ENCODE measurements at places on chromosomes 1 and 21. TPM values are rescaled to one million over a fixed set of nuclear protein-coding genes. Genes with fewer than 3 reads are reported as not detected.

DNA sequence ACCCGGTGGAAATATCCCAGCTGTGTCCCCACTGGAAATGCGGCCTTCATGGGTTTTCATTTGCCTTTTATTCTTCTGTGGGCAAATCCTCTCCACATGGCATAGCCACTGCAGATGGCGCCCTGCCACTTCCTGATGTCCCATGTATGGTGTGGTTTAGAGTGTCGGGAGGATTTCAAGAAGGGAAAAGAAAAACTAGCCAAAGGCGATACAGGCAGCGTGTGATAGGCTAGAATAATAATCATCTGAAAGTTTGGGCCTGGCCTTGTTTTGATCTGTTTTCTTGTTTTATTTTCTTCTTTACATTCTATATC, 123.6 kb downstream of the PEX14 start:
- DNase-seq = peak; percentile 27

DNA sequence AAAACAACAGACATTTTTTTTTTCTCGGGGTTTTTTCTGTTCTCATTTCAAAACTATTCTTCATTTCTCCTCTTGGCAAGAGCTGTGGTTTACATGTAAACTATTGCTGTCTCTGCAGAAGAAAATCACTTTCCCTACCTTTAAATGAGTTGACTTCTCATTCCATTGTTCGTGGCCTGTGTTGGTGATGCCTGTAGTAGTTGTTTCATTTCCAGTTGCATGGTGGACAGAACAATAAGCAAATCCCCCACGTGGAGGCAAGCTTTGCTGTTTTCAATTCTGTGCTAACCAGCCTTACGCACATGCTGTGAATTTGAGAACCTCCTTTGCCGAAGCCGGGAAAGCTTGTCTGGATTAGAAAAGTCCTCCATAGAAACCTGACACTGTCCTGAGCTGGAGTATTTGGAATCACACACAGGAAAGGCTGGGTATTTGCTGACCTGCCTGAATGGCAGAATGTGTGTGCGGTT, 26.2 kb upstream of the MAP3K7CL start:
- no peak for DNase-seq

DNA sequence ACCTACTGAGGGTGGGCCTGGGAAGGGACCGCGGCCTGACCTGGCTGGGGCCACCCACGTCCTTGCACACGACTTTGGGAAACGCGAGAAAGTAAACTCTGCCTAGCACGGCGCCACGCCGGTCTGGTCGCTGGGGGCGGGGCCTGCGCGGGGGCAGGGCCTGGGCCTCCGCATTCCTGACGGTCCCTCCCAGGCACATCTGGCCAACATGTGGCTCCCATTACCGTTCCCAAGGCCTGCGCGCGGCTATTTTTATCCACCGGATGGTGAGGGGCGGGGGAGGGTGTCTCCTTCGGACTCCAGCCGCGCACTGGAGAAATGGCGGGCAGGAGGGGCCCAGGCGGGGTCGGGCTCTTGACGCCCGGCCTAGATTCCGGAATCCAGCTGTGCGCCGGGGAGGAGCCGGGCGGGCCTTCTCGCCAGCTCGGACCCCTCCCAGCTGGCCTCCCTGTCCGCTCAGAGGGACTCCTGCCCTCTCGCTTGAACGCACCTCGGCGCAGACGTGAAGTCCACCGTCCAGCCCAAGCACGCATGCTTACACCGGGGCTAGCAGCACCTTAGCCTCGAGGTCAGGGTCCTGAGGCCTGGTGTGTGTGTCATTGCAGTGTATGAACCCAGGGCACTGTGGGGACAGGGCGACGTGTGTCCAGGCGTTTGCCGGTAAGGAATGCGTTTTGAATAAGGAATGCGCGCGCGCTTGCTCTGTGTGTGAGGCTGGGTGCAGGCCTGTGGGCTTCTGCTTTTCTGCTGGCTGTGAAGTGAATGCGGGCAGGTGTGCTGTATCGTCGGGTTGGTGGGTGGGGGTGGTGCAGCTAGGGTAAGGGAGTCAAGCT, 2.1 kb downstream of the EVA1B start:
- no peak for DNase-seq

Gene GPR61
- not detected for total RNA-seq

Gene LCE1E
- total RNA-seq = 1.3 TPM

DNA sequence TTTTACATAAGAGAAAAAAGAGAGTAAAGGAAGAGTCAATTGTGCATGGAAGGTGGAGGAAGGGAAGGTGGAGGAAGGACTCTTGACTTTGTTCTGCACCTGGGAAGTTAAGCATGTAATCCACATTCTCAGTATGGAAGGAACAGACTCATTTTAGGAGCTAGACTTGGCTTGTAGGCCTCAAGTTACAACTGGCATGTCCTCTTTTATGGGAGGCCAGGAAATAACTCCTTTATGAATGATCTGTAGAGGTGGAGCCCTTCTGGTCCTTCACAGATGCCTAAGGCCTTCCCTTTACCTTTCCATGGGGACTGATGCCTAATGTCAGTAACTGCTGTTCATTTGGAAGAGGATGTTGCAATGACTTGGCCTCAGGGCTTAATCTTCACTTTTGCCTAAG, 29.4 kb upstream of the CCSAP start:
- DNase-seq = peak; percentile 17

GRCh38 chr1:47507881-47508701, 70.2 kb downstream of the FOXD2 start:
- no peak for DNase-seq

DNA sequence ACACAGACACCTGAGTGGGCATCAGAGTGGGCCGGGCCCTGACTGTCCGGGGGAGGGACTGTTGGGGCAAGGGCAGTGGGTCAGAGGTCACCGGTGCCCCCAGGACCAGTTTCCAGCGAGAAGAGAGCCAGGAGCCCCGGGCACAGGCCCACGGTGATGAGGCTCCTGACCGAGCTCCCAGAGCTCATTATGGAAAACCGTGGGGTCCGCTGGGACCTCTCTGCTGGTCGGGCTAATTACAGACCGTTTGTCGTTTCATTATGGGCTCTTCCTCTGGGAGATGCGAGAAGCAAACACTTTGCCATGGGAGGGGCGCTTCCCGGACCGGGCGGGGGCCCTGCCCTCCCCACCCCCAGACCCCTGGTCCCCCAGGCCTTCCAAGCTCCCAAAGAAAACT, 12.0 kb upstream of the TTLL10 start:
- no peak for DNase-seq

GRCh38 chr1:231796141-231796540, 169.6 kb downstream of the DISC1 start:
- DNase-seq = no peak

DNA sequence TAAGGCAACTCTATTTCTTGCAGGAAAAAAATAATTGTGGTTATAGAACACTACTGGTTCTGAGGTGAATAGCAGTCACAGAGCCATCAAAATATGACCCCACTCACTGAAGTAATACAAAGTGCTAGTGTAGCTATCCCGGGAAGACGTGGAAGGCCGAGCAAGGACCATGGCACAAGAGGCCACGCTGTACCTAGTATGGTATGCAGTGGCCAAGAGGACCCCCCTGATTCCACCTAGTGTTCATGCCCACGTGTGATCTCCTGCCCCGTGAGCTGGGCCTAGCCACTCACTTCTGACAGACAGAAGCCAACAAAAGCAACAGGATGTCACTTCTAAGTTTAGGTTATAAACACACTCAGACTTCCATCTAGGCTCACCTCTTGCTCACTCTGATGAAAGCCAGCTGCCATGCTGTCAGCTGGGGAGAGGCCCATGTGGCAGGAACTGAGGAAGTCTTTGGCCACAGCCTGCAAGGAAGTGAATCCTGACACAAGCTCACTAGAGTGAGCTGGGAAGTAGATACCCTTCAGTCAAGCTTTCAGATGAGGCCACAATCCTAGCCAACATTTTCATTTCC, 21.7 kb upstream of the LSS start:
- DNase-seq = no peak

DNA sequence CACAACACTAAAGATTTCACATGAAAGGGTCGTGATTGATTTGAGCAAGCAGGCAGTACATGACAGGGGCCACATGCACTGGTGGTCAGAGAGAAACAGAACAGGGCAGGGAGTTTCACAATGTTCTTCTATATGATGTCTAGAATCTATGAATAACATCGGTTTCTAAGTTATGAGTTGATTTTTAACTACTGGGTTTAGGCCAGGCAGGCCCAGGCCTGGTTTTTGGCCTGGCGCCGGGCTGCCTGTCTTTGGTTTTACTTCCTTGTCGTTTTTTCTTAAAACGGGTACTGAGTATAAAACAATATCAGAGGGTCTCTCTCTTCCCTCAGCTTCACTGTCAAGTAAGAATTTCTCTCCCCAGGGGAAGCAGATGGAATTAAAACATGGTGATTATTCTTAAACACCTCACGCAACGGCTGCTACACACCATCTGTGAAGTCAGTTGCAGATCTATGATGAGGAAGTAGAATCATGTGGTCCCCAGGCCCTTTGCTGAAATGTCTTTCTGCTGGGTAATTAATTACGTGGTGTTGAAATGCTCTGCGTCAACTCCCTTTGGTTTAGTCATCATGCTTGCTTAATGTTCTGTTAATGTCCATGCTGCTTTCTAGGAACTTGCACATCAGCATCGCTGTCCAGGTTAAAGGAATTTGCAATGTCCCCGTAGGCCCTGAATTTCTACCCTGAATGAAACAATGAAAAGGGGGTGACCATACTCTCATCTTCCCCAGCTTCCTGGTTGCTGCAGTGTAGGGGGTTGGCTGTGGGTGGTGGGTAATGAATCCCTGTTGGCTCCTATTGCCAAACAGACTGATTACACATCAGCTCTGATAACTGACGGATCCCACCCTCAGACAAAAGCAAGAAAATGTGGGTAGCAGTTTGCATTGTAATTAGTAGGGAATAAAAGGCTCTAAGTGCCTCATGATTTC, 70.3 kb downstream of the SERINC2 start:
- DNase-seq = peak; percentile 96

GRCh38 chr1:19006000-19006399, 49.5 kb upstream of the IFFO2 start:
- no peak for DNase-seq

DNA sequence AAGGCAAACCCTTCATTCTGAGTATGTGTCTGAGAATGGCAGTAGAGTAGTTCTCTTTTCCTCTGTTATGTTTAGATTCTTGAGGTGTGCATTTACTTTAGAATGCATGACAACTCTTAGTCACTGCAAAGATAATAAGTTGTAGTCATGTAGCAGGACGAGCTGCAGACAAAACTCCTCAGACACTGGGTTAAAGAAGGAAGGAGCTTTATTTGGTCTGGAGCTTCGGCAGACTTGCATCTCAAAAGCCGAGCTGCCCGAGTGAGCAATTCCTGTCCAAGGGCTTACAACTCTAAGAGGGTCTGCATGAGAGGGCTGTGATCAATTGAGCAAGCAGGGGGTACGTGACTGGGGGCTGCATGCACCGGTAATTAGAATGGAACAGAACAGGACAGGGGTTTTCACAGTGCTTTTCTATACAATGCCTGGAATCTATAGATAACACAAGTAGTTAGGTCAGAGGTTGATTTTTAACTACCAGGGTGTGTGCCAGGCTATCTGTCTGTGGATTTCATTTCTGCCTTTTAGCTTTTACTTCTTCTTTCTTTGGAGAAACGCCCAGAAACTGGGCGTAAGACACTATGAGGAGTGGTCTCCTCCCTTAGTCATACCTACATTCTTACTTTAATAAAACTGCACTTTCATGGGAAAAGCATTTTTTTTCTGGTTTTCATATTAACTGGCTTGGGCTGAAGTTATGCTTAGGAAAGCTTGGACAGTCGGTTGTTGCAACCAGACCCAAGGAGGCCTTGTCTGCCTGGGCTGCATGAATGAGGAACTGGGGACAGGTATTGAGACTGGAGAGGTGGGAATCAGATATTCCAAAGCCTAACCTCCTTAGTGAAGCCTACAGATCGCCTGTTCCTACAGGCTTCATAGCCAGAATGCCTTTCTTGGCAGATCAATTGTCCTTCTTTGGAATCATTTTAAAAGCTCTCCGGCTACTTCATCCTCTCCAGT, 115.1 kb downstream of the RHOU start:
- DNase-seq = no peak

DNA sequence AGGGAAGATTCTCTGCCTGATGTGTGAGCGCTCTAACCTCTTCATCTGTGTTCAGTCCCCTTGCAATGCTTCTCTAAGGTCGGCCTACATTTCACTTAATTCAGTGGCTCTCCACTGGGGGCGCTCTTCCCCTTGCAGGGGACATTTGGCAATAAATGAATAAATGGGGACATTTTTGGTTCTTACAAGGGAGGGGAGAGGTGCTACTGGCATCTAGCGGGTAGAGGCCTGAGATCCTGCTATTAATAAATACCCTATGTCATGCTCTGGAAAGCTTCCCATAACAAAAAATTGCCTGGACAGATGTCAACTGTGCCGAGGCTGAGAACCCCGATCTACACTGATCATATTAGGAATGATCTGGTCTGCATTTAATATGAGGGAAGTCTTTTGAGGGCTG, 25.9 kb upstream of the DNAJC11 start:
- DNase-seq = peak; percentile 71

- no peak for DNase-seq
These were observed 128.3 kb downstream of the CASZ1 start for GRCh38 chr1:10667861-10668761.

DNA sequence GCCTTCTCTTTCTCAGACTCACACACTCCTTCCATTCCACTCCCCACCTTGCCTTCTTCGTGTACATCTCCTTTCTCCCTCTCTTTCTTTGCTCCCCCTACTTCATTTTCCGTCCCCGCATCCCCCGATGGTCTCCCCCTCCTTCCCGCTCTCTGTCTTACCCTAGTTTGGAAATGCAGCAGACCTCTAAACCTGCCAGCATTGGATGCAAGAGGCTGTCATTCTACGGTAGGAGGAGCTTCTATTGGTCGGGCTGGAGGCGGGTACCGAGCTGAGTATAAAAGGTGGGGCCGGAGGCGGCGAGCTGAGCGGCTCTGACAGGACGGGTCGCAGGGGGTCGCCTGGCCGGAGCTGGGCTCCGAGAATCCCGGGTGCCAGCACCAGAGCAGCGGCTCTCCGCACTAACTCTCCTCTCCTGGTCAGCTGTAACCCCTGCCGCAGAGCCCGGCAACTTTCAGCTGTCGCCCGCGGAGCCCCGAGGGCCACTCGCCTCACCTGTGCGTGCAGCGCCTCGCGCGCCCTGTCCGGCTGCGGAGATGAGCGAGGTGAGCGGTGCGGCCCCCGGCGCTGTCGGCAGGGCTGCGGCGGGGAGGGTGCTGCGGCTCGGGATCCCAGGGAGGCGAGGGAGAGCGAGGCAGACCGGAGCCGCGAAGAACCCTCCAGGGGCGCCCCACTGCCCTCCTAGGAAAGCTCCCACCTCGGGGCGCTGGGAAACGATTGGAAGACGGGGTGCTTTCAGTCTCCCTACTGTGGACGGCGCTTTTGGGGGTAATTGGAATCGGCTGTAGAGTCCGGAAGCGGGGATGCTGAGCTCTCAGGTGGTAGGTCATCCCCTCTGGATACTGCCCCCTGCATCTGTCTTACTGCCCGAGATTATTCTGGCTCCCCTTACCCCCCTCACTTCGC, at the start of gene PCP4L1:
TSS of gene PCP4L1 (plus strand) at position 307 of the 906 bp plus-strand sequence. CDS start at position 537, 230 bp downstream.
- DNase-seq = peak; percentile 56

Gene CHIT1
- total RNA-seq = not detected

GRCh38 chr1:74780594-74780993, 47.6 kb downstream of the TYW3 start:
- no peak for DNase-seq

- DNase-seq = no peak
These were observed 151.9 kb downstream of the PGBD5 start for GRCh38 chr1:230274254-230274653.

- DNase-seq = no peak
These were observed 333.6 kb downstream of the DUSP10 start for GRCh38 chr1:221408117-221408803.

Measured in MCF 10A (cell line).